ENCODE measurements at places on chromosomes 1 and 21.

- DNase-seq = no peak
Measured at GRCh38 chr1:66274634-66275033, 259.3 kb upstream of the SGIP1 start.

GRCh38 chr1:116740746-116741145, 13.5 kb upstream of the CD2 start:
- no peak for DNase-seq

GRCh38 chr1:221937155-221937953, 195.5 kb upstream of the DUSP10 start:
- no peak for DNase-seq

GRCh38 chr1:17190010-17190995, 14.6 kb upstream of the PADI1 start:
- DNase-seq = no peak

DNA sequence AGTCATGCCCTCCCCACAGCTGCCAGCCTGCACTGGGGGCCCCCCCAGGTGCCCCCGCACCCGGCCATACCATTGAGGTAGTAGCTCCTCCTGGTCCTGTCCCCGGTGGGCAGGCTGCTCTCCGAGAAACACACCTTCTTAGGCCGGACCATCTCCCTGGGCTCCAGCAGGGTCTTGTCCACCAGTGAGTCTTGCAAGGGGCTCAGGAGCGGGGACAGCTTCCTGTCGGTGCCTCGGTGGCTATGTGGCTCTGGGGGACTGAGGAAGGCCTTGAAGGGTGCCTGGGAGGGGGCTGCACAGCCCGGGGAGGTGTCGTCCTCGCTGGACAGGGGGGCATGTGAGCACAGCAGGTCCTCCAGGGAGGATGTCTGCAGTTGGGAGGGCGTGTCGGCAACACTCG, 12.9 kb upstream of the FTCD start:
- no peak for DNase-seq

DNA sequence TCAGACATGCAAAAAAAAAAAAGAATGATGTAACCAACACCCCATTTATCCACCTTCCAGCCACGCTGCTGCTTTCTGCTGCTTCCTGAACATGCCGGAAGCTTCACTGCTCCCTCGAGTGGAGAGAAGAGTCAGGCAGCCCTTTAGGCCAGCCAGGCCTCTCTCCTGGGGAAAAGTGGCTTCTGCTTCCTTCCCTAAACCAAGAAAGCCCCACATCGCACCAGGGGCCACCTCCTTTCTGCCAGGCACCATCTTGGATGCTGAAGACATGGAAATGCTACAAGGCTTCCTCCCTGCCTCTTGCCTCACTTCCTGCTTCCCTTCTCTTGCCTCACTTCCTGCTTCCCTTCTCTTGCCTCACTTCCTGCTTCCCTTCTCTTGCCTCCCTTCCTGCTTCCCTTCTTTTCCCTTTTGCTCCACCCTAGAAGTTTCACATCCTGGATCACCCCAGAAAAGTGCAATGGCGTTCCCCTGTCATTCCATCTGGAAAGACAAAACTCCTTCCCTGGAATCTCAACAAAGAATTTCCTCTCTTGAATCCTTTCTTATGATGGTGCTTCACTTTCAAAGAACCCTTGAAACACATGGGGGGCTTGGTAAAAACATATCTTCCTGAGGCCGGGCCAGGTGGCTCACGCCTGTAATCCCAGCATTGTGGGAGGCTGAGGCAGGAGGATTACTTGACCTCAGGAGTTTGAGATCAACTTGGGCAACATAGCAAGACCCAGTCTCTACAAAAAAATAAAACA, 18.7 kb downstream of the TNFRSF8 start:
- no peak for DNase-seq

- no peak for DNase-seq
Measured at GRCh38 chr1:29682919-29683295, 446.6 kb downstream of the PTPRU start.

DNA sequence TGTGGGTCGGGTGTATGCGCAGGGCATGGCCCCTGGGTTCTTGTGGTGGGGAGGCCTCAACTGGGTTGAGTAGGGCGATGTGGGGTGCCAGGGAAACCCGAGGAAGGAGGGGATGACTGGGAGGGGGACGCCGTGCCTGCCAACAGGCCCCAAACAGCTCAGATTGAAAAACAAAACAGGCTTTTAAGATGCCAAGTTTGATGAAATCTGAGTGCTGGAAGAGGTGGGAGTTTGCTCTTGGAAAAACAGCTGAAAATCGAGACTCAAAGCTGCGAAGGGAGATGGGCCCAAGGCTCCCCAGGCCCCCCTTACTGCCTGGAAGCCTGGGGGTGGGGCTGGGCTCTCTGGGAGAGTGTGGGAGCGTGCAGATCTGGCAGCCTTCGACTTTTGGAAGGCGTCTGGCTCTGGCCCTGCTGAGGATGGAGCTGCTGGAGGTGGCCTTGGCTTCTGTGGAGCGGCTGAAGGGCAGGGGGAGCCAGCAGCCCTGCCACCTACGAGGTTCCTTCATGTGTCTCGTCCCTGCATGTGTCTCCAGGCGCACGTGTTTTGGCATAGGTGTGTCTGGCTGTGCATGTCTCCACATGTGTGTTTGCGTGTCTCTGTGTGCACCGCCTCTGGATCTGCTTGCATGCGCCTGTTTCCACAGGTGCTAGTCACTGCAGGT, 33.3 kb downstream of the PTPRF start:
- DNase-seq = no peak

DNA sequence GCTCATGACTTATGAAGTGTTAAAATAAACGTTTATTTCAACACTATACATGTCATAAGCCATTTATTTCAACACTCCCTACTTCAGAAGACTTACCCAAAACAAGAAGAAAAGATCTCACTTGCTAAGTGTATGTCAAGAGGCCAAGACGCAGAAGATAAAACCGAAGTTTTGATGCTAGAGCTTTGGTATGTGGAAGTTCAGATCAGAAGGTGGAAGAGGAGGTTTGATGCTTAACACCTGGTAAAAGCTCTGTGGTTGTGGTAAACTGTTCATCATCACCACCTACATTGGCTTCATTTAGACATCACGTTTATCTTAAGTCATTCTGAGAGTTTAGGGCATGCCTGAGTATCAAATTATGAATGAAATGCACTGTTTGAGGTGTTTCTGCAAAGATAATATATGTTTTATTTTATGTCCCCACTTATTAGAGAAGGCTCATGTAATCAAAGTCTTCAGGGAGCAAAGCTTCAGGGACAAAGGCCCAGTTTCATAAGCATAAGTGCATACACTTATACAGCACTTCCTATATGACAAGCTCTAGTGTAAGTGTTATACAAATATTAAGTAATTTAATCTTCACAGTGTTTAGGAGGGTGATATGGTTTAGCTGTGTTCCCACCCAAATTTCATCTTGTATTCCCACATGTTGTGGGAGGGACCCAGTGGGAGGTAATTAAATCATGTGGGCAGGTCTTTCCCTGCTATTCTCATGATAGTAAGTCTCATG, 533.3 kb downstream of the PTBP2 start:
- no peak for DNase-seq

DNA sequence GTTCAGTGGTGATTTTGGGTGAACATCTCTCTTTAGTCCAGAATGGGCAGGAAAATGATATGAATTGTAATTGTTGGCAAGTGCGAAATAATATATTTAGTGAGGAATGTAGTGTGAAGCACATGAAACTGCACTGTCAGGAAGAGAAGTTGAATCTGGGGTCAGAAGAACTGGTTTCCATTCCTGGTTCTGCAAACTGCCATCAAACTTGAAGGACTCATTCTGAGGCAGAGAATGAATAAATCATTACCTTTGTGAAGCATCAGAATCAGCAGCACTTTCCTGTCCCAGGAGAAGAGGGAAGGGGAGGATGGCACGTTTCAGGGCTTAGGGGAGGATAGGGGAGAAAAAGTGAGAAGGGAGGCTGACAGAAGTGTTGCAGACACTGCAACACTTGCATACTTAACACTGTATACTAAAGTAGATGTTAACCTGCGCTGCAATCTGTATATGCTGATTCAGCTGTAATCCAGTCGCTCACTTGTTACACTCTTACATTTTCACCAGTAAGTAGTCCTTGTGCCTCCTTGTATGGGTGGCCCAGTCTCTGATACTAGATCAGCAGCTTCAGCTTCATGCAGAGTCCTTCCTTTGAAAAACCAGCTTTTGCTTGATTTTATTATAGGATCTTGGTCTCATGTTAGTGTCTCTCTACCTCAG, 10.5 kb upstream of the RPTN start:
- no peak for DNase-seq

- no peak for DNase-seq
Measured at GRCh38 chr1:177620636-177621190, 349.1 kb downstream of the SEC16B start.

DNA sequence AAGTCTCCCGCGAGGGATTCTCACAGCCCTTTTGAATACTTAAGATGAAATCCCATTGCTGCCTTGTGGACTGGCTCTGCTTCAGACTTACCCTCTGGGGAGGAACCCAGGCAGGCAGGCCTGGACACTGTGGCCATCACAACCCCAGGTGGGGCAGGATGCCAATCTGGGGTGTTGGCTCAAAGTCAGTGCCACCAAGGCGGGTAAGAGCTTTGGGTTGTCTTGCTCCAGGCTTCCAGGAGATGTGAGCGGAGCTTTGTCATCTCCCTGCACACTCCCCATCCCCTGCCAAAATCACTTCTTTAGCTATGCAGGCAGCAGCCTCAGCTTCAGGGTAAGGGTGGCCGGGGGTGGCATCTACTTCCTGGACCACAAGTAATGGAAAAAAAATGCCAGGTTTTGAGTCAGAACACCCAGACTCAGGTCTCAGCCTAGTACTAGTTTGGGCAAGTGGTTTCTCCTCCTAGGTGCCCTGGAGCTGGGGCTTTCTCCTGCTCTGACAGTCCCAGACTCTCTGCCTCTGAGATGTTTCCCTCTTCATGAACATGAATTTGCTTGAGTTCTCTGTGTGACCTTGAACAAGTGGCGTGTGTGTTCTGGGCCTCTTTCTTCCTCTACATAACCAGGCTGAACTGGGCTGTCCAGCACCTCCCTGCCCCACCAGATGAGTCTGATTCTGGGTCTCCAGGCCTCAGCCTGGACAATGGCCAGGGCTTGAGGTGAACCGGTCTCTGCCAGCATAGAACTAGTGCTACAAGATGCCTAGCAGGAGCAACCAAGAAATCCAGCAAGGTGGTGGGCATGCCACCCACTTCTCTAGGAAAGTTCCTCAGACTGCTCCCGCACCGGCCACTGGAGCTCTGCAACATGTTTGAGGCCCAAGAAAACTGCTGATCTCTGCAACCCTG, 65.4 kb downstream of the VWA5B1 start:
- DNase-seq = no peak

- DNase-seq = no peak
Measured at GRCh38 chr21:36987845-36988244, 18.7 kb upstream of the RIPPLY3 start.

DNA sequence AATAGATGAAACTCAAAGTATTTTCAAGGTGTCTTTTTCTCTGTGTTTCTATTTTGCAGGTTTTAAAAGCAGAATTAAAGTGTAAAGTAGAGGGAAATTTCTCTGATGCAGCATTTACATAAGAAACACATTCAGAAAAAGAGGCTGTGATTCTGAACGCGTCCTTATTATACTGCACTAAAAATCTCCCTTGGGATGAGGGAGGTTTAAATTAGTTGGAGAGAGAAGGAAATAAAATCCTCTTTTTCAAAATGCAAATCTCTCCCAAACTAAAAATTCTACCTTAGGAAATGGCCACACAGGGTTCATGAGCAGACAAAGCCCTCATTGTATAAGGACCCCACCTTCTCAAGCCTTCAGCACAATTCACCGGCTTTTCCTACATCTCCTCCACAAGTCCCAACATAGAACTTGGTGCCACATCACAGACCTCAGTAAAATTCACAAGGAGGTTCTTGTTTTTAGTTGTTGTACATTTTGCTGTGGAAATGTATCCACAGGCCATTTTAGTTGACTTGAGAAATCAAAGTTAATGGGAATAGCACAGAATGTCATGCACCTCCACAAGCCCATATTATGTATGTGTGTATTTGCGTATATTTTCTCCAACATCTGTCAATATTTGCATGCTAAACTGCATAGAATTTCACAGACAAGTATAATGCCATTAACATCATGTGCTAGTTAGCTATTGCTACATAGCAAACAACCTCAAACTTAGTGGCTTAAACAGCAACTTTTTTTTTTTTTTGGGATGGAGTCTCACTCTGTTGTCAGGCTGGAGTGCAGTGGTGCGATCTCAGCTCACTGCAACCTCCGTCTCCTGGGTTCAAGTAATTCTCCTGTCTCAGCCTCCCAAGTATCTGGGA, 59.8 kb downstream of the MAB21L3 start:
- no peak for DNase-seq

DNA sequence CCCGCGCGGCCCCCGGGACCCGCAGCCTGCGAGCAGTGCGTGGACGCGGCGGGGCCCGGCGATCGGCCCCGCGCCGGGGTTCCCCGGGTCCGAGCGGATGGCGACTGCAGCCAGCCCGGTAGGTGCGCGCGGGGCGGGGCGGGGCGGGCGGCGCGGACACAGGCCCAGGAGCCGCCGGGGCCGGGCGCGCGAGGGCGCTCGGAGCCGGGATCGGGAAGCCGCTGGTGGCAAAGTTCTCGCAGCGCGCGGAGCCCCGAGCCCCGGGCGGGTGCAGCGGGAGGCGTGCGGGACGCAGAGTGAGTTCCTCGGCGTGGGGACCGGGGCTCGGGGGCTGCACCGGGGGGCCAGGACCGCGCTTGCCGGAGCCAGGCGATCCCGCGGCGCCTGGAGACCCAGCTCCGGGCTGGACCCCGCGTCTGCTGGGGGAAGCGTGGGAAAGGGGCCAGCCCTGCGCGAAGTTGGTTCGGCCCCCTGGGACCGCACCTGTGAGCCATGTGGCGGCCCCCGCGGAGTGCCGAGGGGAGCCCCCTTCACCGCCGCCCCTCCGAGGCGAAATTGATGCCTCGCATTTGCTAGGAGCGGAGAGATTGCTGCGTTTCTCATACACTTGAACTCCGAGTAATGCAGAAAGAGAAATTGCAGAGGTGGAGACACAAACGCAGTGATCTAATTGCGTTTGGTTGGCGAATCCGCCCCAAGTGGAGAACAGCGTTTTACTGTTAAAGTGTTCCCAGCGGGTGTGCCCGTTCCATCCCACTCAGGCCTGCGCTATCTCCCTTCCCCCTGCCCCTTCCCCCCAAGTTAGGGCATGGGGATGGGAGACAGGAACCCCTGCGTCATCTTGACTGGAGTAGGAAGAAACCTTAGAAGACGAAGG, 228.9 kb upstream of the TMEM51 start:
- no peak for DNase-seq

DNA sequence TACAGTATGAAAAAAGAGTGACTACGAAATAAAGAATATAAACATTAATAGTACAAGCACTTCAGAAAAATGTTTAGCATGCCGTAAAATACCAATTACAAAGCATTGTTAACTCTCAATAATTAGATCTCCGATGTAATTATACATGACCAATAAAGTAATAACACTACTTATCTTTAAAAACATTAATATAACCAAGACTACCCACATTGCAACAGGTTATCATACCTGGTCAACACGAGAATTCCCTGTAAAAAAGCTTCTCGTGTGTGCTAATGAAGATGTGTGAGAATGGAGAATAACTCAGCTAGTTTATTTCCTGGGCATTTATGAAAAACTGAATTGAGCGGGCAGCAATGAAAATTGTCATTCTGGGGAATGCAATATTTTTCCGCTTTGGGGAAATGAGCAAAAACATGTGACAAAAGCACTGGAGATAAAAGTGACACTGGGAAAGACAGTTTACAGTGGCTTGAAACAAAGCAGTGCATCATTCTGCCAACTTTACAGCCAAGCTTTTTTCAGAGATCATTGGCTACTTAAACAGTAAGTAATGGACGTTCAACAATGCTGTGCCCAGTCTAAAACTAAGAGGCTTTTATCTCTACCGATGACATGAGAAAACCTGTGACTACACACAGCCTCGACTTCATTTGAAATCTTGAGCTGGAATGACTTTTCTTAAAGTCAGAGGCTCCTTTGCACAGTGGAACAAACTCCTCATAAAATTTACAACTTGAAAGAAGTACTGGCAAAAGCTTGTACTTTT, 34.7 kb downstream of the ITPKB start:
- no peak for DNase-seq

All from HAP-1 (cell line).